ENCODE measurements at places on chromosomes 6 and 20. TPM values are rescaled to one million over a fixed set of nuclear protein-coding genes. Genes with fewer than 3 reads are reported as not detected.

- no peak for DNase-seq
Observed at GRCh38 chr6:946546-946945, 253.6 kb upstream of the EXOC2 start.

DNA sequence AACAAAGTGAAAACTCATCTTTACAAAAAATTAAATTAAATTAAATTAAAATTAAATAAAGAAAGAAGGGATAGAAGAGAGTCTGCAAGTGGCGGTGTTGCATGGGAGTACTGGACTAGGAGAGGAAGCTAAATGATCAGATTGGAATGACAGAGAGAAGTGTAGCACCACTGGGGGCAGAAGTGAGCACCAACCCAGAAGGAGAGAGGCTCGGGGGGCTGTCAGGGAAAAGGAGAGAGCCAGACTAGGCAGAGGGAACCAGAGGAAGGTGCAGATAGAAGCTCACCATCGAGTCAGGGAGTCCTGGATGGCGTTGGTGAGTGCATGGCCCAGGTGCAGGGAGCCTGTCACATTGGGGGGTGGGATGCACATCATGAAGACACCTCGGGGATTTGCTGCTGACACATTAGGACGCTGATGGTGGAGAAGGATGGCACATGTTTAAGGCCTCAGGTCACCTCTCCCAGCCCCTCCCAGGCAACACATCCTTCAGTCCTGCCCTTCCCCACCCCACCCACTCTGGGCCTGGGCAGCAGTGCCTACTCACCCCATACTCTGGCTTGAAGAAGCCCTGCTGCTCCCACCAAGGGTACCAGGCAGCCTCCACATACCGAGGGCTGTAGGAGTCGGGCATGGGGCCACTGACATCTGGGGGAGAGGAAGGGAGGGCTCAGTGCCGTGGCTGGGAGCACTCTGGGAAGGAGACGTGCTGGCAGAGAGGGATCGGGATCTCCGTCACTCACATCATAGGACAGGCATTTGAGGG, 4.0 kb downstream of the VARS1 start:
- DNase-seq, result no peak

DNA sequence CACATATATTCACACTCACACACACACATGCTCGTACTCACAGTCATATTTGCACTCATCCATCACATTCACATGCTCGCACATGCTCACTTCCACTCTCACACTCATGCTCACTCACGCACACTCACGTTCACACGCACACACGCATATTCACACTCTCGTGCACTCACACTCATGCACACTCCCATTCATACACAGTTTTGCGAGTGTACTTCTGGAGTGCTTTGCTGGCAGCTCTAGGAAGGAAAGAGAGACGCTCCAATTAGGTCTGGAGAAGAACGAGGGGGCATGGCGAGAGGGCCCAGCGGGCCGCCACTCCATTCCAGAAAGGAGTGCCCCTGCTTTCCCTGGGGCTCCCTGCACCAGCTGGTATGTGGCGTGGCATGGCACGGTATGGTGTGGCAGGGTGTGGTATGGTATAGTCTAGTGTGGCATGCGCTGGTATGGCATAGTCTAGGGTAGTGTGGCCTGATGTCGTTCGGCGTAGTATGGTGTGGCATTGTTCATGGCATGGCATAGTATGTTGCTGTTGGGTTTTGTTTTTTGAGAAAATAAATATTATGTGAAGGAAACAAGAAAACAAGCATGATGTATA, 216.8 kb upstream of the CDYL start:
- no peak for DNase-seq

MCHR2 gene
- not detected for total RNA-seq

DNA sequence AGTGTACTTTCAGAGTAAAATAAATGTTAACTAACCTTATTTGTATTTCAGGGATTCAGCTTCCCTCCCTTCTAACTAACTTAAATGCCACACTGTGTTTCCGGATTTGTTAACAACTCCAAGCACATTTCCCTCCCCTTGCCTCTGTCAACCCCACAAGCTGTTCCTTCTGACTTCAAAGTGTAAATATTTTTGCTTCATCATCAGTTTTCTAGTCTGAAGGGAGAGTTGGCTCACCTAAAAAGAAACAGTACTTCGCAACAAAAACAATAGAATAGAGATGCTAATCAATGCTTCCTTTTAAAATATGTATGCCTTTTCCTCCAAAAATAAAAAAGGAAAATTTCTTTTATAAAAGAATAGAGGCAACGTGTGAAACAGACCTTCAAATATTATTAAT, 132.6 kb downstream of the THEMIS start:
- DNase-seq, result no peak

ASIP gene
- 3.0 TPM for total RNA-seq

GRCh38 chr6:4776493-4777393, 539 bp downstream of the CDYL start:
- DNase-seq, result peak; percentile 64

GRCh38 chr6:113846577-113846976, 10.6 kb upstream of the MARCKS start:
- no peak for DNase-seq

- no peak for DNase-seq
Observed at GRCh38 chr20:17093782-17094181, 133.1 kb upstream of the PCSK2 start.

DNA sequence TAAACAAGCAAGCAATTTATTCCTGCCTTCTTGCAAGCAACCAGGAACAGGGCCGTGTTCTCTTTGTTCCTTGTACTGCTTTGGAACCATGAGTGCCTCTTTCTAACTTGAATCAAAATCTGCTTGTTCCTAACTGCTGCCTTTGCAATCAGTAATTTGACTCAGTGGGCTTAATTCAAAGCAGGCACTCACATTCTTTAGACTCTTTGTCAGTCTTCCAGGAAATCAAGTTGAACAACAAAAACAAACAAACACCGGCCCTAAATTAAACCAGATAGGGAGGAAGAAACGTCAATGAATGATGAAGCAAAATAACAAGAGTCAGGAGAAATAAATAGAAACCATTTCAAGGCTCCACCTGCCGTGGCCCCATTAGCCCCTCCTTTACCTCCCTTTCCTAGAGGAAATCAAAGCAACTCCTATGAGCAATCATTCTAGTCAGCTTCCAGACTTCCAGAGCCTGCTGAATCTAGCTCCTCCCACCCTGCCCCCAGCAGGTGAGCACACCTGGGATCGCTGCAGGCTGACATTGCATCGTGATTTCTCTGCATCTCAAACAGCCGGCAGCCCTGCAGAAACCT, 582.2 kb upstream of the FLRT3 start:
- DNase-seq, result no peak

DNA sequence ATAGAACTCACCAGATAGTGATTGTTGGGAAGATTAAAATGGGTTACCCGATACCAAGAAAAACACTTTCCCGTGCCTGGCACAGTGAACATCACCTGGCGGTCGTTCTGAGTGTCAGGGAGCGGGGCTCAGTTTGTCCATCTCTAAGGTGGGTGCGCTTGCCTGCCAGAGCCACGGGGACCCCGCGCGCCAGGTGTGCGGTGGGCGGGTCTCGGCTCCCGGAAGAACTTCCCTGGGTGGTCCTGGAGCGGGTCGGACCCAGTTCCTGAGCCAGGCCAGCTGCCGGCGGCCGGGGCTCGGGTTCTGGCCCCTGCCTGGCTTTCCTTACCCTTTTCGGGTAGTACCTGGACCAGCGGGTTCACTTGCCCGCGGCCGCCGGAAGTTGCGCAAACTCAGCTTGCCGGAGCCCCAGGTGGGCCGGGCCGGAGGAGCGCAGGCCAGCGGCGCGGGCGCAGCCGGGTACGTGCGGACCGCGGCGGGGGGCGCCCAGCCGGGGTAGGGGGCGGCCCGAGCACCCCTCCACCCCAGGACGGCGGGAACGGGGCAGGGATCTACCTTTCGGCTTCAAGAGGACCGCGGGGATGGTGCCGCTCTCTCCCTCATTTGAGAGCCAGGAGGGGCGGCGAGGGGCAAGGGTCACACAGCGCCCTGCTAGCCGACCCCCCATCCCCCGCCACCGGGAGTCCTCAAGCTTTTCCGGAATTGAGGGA, 7.5 kb downstream of the FAM110A start:
- DNase-seq, result no peak

PTCHD4 gene
- total RNA-seq, result 1.7 TPM

DNA sequence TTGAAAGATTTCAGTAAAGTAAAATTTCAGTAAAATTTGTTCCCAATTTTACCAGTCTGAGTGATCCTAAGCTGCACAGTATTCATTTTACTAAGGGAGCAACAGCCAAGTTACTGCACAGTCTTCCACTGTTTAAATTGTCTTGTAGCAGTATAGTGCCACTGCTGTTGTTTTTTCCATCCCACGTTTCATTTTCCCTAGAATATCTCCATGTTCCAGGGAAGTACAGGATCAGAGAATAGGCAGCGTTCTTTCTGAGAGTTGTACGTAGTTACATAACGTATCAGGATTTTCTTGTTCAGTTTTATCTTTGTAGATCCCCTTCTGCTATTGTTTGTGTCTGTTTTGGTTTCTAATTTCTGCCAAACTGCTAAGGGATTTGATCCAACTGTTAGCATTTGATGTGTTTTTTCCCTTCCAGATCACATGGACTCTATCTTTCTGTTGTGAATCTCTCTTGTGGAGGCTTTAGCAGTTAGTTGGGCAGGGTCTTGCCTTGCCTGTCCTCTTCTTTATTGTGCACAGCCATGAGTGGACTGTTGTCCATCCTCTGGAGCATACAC, 38.4 kb downstream of the BCKDHB start:
- DNase-seq, result no peak

MKKS gene
- 15.0 TPM for total RNA-seq

DNA sequence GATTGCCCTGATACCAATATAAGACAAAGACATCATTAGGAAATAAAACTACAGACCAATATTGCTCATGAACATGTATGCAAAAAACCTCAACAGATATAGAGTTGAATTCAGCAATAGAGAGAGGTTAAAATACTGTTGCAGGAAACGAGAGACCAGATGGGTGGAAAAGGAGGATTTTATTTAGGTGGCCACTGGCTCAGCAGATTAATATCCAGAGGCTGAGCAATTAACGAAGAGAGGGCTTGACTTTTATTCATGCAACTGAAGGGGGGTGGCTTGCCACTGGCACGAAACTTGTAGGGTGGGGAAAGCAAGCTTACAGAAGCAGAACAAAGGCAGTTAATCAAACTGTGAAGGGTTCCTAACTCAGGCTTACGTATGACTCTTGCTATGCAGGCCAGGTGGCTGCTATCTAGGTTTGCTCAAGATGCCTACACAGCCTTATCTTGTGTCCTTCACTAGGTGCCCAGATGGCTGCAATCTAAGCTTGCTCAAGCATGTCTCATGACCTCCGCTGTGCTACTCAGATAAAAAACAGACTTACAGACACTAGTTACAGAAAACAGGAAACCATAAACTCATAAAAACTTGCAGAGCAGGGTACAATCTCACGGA, 126.4 kb downstream of the MMUT start:
- DNase-seq, result no peak

DNA sequence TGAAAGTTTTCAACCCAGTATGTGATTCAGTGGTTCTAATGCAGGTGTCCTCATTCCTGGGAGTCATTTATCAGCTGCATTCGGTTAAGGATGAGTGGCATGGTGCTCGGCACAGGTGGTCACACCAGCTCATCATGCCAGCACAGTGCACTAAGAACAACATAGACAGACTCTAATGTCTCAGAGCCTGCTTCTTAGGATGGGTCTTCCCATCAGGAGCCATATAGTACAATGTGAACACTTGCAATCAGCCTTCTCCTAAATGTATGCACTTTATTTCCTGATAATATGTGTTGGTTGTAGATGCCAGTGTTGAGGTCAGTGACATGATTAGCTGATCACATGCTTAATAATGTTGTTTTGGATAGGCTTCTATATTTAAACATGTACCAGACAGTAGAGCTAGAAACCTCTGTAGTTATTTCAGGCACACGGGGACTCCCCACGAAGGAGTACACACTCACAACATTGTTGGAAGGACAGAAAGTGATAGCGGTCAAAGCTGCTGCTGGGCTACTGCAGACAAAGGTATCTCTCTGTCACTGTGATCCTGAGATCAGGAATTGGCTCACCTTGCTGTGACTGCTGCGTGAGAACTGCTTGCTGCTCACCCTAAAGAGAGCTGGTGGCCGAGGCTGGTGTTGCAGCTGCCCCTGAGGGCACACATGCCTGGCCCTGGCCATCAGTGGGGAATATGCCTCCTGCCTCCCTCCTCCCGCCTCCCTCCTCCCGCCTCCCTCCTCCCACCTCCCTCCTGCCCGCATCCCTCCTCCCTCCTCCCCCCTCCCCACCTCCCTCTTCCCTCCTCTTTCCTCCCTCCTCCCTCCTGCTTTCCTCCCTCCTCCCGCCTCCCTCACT, 195.4 kb downstream of the SMOC2 start:
- no peak for DNase-seq

DNA sequence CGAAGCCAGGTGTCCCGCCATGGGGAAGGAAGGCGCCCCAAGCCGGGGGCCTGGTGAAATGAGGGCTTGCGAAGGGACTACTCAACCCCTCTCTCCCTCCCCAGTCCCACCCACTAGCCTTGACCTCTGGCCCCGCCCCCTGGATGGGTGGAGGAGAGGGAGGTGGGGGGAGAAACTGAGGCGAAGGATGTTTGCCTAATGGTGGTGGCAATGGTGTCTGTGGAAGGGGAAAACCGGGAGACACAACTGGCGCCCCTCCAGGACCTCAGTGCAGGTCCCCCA, at the start of gene POU5F1:
Gene POU5F1 (minus strand): TSS at position 83 of the 282 bp plus-strand sequence. CDS start 62 bp downstream, at position 21.
- DNase-seq, result no peak

MICB gene
- 2.9 TPM for total RNA-seq

DNA sequence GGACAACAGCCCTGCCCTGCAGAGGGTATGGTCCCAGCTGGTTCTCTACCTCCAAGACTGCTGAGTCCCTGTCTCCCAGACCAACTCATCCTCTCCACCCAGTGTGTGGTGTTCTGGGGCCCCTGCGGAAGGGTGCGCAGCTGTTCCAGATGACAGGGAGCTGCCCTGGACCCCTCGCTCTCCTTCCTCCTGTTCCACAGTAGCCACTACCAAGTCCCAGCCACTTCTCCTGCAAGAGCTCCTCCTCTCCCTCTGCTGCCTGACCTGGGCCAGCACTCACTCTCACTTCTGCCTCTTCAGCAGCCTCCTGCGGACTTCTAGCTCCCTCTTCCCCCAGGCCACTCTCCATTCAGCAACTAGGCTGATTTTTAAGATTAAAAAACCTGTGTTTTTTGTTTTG, 40.1 kb upstream of the TMEM181 start:
- no peak for DNase-seq

PTPRK gene
- total RNA-seq, result 25.9 TPM

MEP1A gene
- not detected for total RNA-seq

IP6K3 gene
- 0.31 TPM for total RNA-seq

DNA sequence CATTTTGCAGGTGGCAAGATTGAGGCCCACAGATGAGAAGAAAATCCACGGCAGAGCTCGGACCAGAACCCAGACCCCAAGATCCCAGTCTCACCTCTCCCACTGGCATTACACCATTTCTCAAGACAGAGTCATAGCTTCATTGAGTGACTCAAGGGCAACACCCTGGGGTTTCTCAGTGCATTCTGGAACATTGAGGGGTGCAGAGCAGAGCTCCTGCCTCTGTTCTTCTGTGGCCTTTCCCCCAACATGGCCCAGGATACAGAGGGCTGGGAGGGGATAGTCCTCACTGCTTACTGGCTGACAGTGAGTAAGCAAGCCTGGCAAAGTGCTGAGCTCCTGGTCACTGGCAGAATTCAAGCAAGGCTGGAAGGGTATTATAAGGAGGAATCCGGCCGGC, 74.0 kb downstream of the MDGA1 start:
- no peak for DNase-seq

PABPC1L gene
- 15.6 TPM for total RNA-seq

- no peak for DNase-seq
Observed at GRCh38 chr20:59429396-59429795, 129.0 kb downstream of the EDN3 start.

CASS4 gene
- 2.4 TPM for total RNA-seq

- DNase-seq, result no peak
Observed at GRCh38 chr6:30691208-30691847, 544 bp upstream of the NRM start.

Data from sciatic nerve (tissue), 2 donors.